ENCODE measurements at places on chromosomes 3 and 15. TPM values are rescaled to one million over a fixed set of nuclear protein-coding genes. Genes with fewer than 3 reads are reported as not detected.
A peak's percentile ranks its signal among the peaks of the same experiment; 100 is the strongest.

GRCh38 chr3:191175102-191175501, 23.9 kb upstream of the OSTN start:
- no peak for DNase-seq

DNA sequence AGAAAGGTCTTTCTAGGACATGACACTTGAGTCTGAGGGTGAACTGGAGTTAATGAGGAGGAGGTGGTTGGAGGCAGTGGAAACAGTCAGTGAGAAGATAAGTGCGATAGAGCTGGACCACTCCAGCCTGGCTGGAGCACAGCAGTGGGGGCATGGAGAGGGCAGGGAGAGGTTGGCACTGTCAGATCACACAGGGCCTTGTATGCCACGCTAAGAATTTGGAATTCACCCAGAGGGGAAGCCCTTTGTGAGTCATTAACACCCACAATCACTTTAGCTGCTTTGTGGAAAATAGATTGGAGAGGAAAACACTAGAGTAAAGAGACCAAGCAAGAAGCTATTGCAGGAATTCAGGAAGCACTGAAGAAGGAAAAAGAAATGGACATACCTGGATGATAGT, 83.3 kb downstream of the ZNF621 start:
- DNase-seq = peak; percentile 34

LRTM1 gene
- not detected for total RNA-seq

GRCh38 chr3:13491206-13491974, 11.3 kb downstream of the HDAC11 start:
- peak; percentile 14 for DNase-seq

Measured in heart left ventricle (tissue), 16 donors.